Naive thymus-derived CD8-positive, alpha-beta T cell (primary cell): ENCODE measurements at places on chromosomes 4 and X.

GRCh38 chr4:140047786-140048185 lies 106.2 kb downstream of the MAML3 start:
- no peak for DNase-seq

DNA sequence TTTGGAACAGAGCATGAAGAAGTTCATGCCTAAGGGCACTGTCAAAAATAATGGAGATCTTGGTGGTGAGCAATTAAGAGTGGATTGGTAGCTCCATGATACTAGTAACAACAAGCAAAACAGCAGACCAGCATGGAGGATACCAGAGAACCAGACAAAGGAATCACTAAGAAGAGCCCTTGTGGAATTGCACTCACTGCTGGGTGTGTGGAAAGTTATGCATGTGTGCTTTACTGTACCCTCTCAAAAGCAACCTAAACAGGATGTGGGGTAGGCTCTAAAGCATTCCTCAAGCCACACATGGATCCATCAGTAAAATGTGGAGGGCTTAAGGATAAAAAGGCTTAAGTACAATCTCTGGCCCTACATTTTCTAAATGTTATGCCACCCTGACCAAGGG lies 69.5 kb downstream of the AR start:
- DNase-seq = no peak

- no peak for DNase-seq
Measured at GRCh38 chr4:122534776-122535175, 78.3 kb upstream of the IL2 start.

GRCh38 chr4:55834086-55834795 lies 14.7 kb downstream of the EXOC1L start:
- no peak for DNase-seq

DNA sequence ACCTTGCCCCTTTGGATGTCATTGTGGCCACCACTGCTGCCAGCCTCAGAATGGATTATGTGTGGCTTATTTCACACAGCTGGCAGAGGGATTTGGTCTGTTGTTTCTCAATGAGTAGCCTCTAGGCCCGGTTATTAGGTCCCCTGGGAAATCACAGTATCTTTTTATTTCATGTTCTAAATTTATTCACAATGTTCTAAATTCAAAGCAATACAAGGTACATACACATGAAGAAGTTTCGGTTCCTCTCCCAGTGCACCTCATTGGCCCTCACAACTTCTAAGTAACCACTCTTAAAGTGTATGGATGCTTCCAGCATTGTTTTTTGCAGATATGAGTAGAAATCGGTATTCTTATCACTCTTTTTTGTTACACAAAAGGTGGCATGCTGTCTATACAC lies 262.7 kb downstream of the RCHY1 start:
- DNase-seq = no peak

GRCh38 chr4:159269956-159270355 lies 167.1 kb downstream of the RAPGEF2 start:
- DNase-seq = no peak

GRCh38 chr4:76494871-76495590 lies 60.0 kb downstream of the SHROOM3 start:
- no peak for DNase-seq

DNA sequence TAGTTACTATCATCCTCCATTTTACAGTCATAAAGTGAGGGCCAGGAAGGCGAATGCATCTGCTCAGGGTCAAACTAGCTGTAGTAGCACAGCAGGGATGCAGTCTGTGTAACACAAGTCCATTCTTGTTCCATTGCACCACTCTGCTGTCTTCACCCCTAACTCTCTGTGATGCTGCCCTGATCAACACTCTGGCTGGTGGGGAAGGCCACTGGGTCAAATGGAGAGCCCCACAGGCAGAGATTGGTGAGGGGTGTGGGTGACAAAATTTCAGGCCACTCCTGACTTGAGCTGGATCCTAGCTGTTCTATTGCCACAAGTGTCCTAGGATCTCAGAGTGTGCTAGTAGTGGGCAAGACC lies 136.5 kb downstream of the PJA1 start:
- no peak for DNase-seq
